ENCODE measurements at places on chromosomes 1 and 21.

DNA sequence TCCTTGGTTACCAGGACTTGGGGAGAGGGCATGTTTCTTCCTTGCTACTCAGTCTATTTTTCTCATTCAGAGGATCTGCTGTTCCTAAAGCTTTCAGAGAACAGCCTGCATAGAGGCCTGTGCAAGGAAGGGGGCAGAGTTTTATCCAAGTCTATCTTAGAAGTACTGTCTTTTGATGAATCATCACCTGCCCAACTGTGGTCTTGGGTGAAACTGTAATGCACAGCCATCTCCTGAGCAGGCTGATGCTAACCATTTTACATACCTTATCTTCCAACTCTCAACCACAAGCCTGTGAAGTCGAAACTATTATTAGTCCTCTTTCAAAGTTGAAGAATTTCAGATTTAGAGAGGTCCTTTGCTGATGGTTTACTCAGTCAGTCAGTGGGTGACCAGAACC, 368.0 kb downstream of the HHAT start:
- no peak for DNase-seq

DNA sequence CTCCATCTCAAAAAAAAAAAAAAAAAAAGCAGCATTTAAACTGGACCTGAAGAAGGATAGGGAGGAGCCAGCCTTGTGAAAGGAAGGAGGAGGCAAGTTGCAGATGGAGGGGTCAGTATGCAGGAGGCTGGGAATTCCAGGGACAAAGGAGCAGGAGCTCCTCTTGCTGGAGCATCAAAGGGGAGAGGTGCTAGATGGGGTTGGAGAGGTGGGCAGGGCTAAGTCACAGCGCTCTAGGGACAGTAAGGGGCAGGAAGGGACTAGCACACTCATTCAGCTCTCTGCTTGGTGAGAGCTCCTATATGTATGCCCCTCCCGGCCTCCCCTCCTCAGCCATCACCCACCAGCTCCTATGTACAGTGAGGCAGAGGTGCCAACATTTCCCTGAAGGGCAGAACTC, 26.8 kb downstream of the MAP7D1 start:
- no peak for DNase-seq

DNA sequence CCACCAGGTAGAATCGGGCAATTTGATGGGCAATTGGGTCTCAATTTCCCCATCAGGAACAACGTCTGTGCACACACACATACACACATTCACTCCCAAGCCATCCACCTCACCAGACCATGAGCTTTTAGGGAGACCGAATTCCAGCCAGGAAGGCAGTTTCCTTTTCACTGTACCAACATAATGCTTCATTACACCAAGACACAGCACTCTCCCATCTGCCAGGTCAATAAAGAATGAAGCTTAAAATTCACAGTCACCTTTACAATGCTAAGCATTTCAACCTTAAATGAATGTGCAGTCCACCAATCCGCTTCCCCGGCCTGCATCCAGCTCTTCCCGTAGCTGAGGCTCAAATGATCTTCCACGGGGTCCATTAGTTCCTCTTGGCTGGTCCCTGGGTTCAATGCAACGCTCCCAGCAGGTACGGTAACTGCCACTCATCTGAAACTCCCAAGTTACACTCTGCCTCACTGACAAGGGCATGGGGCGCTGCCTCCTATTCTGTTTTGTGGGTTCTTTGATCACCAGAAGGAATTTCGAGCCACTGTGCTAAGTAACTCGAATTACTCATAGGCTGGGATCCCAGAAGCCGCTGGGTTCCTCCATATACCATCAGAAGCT, 105.0 kb downstream of the SIM2 start:
- no peak for DNase-seq

DNA sequence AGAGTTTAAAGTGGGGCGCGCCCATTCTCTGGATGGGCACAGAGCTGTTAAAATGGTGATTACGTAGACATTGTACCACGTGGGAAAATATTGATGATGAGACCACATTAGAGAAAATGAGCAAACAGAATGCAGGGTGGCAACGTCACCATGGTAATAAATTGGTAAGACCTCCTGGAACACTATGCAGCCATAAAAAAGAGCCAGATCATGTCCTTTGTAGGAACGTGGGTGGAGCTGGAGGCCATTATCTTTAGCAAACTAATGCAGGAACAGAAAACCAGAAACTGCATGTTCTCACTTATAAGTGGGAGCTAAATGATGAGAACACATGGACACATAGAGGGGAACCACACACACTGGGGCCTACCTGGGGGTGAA, 53.5 kb upstream of the CLDN14 start:
- DNase-seq: no peak

- no peak for DNase-seq
These were observed 144.2 kb downstream of the KCNK2 start for GRCh38 chr1:215226757-215227156.

All from skeletal muscle cell (primary cell).